ENCODE measurements at places on chromosomes 12 and 14.

DNA sequence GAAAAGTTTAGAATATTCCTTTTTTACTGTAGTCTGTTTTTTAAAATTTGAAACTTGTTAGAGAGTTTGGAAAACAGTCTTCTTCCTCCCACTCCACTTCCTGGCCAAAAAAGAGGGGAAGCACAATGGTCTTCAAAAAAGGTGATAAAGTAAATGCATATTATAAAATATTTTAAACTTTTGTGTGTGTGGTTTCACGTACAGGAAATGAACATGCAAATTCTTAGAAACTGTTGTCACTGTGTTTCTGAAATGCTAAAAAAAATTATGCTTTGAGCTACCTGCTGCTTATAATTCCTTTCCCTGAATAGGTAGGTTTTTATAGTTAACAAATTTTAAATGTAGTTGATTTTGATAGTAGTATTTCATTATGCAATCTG, 2.9 kb downstream of the FGFR1OP2 start:
- peak; percentile 54 for DNase-seq

DNA sequence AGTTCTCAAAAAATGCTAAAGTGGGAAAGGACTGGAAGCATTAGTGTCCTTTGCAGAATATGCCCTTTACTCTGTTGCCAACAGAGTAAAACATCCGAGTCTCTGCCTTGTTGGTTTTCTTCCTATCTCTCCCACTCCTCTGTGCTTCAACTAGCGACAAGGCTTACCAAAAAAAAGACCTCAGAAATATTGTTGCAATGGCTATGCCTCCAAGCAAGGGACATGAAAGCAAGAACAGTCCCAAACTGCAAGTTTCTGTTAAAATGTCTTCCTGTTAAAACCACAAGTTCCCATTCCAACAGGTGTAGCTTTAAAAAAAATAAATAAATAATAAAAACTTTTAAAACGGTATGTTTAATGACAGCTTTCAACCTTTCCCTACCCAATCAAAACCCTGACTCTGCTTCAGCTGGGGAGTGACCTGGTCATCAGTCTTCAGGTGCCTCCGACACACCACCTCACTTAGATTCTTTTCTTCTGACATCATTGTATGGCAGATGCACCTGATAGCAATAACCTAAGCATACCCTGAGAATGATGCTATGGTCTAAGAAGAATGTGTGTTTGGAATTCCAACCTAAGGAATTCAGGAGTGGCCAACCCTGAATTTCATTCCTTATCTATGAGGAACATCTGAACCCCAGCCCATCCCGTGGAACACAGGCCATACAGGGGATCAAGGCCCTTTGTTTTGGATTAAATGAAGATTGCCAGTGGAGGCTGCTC, 81.0 kb downstream of the RPS29 start:
- no peak for DNase-seq

DNA sequence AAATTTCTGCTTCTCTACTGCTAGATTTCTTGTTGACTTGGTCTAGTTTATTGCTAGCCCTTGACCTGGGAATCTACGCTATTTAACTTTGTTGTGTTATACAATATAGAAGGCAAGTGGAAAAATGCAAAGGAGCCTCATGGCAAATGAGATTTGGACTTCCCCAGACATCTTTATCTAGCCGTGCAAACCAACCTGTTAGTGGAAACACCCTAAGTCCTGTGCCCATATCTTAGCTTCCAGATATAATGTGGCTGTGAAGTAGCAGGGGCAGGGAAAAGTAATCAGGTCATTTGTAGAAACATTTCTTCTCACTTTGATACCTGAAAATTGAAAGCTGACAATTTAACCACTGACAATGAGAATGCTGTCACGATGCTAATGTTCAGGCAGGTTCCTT, 90.7 kb upstream of the ATP2B1 start:
- no peak for DNase-seq

DNA sequence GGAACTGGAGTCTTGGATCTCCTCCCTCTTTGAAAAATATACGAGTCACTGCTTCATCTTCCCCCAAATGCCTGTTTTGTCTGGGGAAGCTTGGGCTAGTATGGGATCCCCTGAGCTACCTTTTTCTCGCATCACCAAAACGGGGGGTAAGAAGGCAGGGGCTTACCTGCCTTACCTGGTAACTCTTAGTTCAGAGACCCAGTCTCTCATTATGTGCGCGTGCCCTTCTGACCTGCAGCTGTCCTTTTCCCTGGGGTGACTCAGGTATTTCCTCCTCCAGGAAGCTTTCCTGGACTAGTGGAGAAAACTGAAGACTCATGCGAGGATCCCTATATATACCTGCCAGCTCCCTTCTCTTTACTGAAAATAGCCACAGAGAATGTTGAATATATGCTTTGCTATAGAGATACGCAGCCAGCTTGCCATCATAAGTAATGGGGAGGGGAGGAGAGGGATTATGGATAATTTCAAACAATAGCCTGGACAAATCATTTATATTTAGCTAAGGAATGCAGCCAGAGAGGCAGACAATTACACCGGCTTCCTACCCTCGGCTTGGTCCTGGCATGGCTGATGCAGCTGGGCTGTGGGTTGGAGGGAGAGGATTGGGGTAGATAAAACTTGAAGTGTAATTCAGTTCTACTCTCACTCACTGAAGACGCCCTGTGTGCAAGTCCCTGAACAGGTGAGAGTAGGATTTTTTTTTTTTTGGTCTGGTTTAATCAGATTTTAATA, 1.1 kb downstream of the TSPAN9 start:
- no peak for DNase-seq

GRCh38 chr14:90665321-90666000, 150.8 kb downstream of the TTC7B start:
- DNase-seq: no peak

GRCh38 chr12:47547077-47547476, 158.8 kb downstream of the RPAP3 start:
- DNase-seq: no peak

GRCh38 chr14:60773558-60773957, 39.0 kb downstream of the MNAT1 start:
- no peak for DNase-seq

GRCh38 chr14:102058961-102059360, 27.9 kb downstream of the HSP90AA1 start:
- no peak for DNase-seq

DNA sequence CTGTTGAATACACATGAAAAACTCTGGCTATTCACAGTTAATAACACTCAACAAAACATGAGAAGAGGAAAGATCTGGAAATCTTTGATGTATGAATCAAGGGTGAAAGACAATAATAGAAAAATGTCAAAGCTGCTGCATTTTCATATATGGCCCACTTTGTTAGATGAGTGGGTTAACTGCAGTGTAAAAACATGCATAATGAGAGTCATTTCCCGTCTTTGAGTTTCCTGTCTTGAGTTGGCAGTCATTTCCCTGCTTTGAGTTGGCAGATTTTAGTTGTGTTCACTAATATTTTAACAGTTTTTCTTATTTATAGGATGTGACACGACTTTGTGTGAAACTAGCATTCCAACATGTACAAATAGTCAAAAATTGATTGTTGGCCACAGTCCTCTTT, 87.9 kb upstream of the PTPRQ start:
- DNase-seq: no peak
